ENCODE measurements at places on chromosomes 5 and 9.

DNA sequence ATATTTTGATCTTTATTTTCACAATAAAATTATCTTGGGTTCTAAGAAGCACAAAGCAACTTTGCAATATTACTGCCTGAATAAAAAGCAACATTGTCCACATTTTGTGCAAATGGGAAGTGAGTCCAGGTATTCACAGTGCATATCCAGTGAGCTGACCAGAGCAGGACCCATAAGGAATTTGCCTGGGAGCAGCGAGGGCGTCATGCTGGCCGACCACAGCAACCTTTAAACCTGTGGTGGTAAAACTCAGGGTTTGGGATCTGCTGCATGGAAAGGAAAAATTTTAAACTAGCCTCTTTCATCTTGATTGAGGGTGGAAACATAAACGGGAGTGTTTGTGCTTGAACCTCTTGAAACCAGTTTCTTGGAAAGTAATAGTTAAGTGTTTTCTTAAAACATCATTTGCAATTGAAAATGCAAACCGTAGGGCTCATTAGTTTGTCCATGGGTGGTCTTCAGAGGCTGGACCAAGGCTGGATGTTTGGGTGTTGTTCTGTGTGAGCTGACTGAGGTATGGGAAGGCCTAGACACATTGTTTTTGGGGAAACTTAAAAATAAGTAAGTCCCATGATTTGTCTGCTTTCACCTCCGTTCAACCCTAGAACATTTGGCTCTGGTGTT, 85.0 kb upstream of the ANKH start:
- no peak for DNase-seq

DNA sequence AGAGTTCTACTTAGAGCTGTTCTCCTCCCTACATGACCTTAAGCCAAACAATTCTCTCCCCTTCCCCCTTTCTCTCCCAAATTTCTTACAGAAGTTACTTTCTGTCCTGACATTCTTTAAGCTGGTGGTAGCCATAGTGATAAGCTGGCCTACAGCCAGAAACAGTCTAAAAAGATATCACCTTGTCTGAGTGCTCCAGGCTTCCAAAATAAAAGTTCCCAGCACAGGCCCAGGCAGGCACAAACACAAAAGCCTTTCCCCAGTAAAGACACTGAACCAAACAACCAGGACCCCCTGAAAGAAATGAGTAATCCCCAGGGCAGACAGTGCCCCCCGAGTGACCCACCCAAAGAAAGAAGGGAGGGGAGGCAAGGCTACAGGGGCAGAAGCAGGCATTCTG, 19.2 kb downstream of the SIL1 start:
- no peak for DNase-seq

- no peak for DNase-seq
Observed at GRCh38 chr9:120478208-120478607, 101.8 kb downstream of the CDK5RAP2 start.

GRCh38 chr9:8868632-8869031, 1069.1 kb upstream of the DMAC1 start:
- DNase-seq: no peak

All from HCT116 (cell line).